ENCODE measurements at places on chromosomes 6 and 20. TPM values are rescaled to one million over a fixed set of nuclear protein-coding genes. Genes with fewer than 3 reads are reported as not detected.

Gene NT5E
- total RNA-seq: 4.3 TPM

DNA sequence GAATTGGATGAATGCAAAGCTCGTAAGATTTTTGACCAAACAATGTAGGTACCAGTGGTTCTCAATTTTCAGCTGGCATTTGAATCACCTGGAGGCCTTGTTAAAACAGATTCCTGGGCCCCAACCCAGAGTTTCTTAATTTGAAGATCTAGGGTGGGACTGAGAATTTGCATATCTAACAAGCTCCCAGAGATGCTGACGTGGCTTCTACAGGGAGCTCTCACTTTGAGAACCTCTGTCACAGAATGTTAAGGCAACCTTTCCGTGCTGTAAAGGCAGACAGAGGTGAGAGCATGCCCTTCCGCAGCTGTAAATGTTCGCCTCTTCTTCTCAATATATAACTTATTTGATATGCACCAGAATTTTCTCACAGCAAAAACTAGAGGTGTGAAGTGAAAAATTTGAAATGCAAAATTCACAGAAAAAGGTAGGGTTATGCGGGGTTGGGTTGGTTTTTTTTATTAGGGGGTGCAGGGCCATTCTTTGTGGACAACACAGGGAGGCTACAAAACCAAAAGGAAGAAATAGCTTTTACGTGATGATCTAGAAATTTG lies 69.4 kb downstream of the BMP2 start:
- peaks cover 34% of the 10 kb centered on the region for H3K27me3 ChIP-seq
- no peaks in the 10 kb centered on the region for H3K36me3 ChIP-seq
- no peak overlapping the region for H3K27ac ChIP-seq
- no peaks in the 10 kb centered on the region for H3K4me1 ChIP-seq
- no peak overlapping the region for H3K4me3 ChIP-seq
- no peak for DNase-seq

DNA sequence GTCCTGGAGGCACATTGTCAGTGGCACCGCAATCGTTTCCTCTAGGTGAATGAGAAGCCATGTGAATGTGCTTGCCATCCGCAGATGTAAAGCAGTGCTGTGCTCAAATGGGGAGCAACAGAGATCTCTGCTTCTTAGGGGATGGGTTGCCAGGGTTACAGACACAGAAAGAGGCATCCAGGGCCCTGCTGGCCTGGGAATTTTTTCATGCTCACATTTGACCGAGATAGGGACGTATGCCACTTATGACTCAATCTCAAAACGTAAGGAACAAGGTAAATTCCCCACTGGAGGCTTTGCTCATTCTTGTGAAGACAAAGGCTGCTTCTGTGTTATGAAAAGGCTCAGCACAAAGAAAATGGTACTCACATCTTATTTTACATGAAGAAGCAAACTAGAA lies 11.0 kb downstream of the C6orf118 start:
- H3K27me3 ChIP-seq: peaks cover 13% of the 10 kb centered on the region
- DNase-seq: no peak
- no peaks in the 10 kb centered on the region for H3K4me1 ChIP-seq

Gene OXT
- total RNA-seq: not detected

GRCh38 chr20:38987777-38988176 lies 25.6 kb downstream of the DHX35 start:
- H3K27ac ChIP-seq: no peak overlapping the region
- no peaks in the 10 kb centered on the region for H3K27me3 ChIP-seq
- DNase-seq: no peak
- H3K4me1 ChIP-seq: peaks cover 38% of the 10 kb centered on the region
- no peak overlapping the region for H3K4me3 ChIP-seq

DNA sequence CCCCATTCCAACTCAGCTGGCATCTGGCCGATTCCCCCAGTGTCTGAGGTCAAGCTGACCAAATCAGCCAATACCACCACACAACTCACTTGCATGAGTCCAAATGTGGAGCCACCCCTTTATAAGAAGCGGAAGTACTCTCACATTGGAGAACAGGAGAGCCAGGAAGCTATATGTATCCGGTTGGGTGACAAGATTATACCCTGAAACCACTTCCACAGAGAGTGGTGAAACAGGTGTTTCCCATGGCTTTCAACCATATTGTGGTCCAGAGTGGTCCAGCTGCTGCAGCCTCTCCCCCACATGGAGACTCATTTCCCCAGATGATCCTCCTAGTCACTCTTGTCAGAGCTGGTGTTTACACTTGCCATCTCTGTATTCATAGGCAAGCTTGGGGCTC lies 24.0 kb upstream of the SERINC1 start:
- no peak overlapping the region for H3K27ac ChIP-seq
- H3K4me1 ChIP-seq: peaks cover 2% of the 10 kb centered on the region
- H3K27me3 ChIP-seq: no peaks in the 10 kb centered on the region
- no peak for DNase-seq
- no peak overlapping the region for H3K4me3 ChIP-seq

Gene RSPO3
- 0.27 TPM for total RNA-seq

Gene DYNLT2
- 0.66 TPM for total RNA-seq

Gene ANGPT4
- 0.05 TPM for total RNA-seq

DNA sequence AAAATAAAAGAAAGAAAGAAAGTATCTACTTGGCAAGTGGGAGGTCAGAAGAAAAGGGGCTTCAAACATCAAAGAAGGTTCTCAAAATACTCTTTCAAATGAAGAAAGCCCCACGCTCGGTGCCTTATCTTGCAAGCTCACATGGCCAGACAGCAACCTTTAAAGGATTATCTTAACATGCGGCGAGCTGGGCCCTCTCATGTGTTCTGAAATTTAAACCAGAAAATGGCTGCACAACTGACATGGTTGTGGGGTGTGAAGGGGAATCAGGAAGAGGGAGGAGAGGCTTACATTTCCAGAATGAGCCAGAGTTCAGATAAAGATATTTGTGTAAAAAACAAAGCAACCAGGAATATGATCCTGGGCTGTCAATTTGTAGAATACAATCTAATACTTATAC lies 363.1 kb downstream of the PRKN start:
- no peak for DNase-seq
- no peaks in the 10 kb centered on the region for H3K36me3 ChIP-seq
- H3K4me1 ChIP-seq: peaks cover 31% of the 10 kb centered on the region
- H3K27me3 ChIP-seq: no peaks in the 10 kb centered on the region

GRCh38 chr20:7301807-7302206 lies 534.3 kb downstream of the BMP2 start:
- H3K27me3 ChIP-seq: no peaks in the 10 kb centered on the region
- no peak for DNase-seq
- H3K36me3 ChIP-seq: no peaks in the 10 kb centered on the region
- H3K4me1 ChIP-seq: no peaks in the 10 kb centered on the region

GRCh38 chr6:43772681-43773049 lies 2.7 kb downstream of the VEGFA start:
- peak overlapping the region; percentile 95 for H3K4me3 ChIP-seq
- no peaks in the 10 kb centered on the region for H3K27me3 ChIP-seq
- peak overlapping the region; percentile 98 for H3K27ac ChIP-seq
- no peak for DNase-seq
- H3K36me3 ChIP-seq: peaks cover 28% of the 10 kb centered on the region
- H3K4me1 ChIP-seq: peaks cover 96% of the 10 kb centered on the region

- H3K36me3 ChIP-seq: peaks cover 9% of the 10 kb centered on the region
- H3K27ac ChIP-seq: no peak overlapping the region
- H3K4me3 ChIP-seq: no peak overlapping the region
- no peaks in the 10 kb centered on the region for H3K4me1 ChIP-seq
These were observed 8.9 kb upstream of the RBCK1 start for GRCh38 chr20:399182-399707.

- peaks cover 12% of the 10 kb centered on the region for H3K36me3 ChIP-seq
- H3K27me3 ChIP-seq: peaks cover 6% of the 10 kb centered on the region
- H3K27ac ChIP-seq: no peak overlapping the region
- no peak overlapping the region for H3K4me3 ChIP-seq
These were observed 59.5 kb downstream of the PRND start for GRCh38 chr20:4781211-4781610.

- no peaks in the 10 kb centered on the region for H3K27me3 ChIP-seq
- no peak overlapping the region for H3K4me3 ChIP-seq
- DNase-seq: no peak
- no peak overlapping the region for H3K27ac ChIP-seq
- H3K36me3 ChIP-seq: no peaks in the 10 kb centered on the region
These were observed 432.6 kb downstream of the MMUT start for GRCh38 chr6:49030251-49031020.

GRCh38 chr6:286681-287488 lies 5.4 kb upstream of the DUSP22 start:
- no peak overlapping the region for H3K27ac ChIP-seq
- peaks cover 8% of the 10 kb centered on the region for H3K4me1 ChIP-seq
- peaks cover 20% of the 10 kb centered on the region for H3K27me3 ChIP-seq
- no peaks in the 10 kb centered on the region for H3K36me3 ChIP-seq

DNA sequence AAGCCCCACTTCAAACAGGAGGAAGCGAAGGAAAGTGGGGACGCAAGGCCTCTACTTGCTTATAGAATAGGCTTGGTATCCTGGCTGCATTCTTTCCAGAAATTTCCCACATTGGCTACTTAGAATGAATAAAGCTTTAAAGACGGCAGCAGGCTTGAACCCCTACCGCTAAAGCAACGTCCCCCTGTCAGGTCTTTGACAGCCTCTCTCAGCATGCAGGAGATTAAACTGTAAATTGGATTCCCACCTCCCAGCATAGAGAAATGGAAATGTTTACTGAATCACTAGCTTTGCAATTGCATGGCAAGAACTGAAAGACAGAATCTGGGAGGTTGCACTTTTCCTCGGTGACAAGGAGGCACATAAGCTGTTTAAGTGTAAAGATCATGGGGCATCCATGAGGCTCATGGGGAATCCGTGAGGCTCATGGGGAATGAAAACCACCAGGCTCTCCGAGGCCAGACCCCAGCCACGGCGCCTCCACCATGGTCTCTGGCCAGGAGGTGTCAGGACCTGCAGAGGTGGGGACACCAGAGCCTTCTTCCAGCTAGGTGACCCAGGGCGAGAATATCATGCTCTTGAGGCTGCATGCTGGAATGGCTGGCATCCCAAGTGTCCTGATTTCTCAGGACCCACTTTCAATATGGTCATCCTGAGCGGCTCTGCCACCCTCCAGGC lies 10.3 kb downstream of the LEMD2 start:
- H3K4me1 ChIP-seq: peaks cover 31% of the 10 kb centered on the region
- H3K27ac ChIP-seq: no peak overlapping the region
- H3K27me3 ChIP-seq: no peaks in the 10 kb centered on the region
- no peak overlapping the region for H3K4me3 ChIP-seq
- H3K36me3 ChIP-seq: peaks cover 93% of the 10 kb centered on the region

DNA sequence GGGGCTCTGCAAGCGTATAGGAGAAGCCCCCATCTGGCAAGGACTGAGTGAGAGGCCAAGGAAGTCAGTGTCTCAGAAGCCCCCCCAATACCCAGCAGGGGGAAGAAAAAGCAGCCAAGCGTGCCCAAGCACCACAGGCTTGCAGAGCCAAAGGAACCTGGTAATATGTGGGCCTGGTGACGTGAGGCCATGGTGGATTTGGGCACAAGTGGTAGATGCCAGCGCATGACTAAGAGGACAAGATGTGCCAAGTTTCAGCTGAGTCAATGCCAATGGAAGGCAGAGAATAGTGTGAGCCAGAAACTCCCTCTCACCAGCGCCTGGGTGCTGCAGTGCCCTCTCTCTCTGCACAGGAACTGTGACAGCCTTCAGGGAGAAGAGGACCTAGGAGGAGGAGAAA lies 110.0 kb downstream of the QRSL1 start:
- no peak overlapping the region for H3K4me3 ChIP-seq
- H3K4me1 ChIP-seq: peaks cover 10% of the 10 kb centered on the region
- H3K36me3 ChIP-seq: no peaks in the 10 kb centered on the region

Gene MAP3K5
- 44.1 TPM for total RNA-seq

Gene PRICKLE4
- total RNA-seq: 0.88 TPM

DNA sequence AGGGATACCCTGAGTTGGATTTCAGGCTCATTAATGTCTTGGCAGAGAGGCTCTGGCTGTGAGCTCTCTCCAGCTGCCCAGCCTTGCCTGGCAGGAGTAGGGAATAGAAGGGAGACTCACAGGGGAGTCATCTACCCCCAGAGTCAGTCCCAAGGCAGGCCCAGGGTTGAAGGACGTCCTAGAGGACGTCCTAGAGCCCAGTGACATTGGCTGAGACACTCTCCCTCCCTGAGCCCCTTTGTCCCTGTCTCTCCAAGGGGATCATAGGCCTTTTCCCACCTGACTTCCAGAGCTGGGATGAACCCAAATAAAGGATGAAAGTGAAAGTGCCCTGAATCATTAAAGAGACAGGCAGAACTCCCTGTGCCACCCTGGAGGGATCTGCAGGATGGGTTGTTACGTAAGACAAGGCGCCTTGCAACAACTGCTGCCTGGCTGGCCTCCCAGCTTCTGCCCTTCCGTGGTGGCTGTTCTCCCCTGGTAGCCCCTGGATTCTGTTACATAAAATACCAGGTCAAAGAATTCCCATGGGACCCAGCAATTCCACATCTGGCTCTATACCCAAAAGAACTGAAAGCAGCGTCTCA lies 53.6 kb upstream of the SIRPA start:
- DNase-seq: no peak
- H3K36me3 ChIP-seq: no peaks in the 10 kb centered on the region
- H3K4me3 ChIP-seq: no peak overlapping the region
- no peak overlapping the region for H3K27ac ChIP-seq
- peaks cover 6% of the 10 kb centered on the region for H3K4me1 ChIP-seq

DNA sequence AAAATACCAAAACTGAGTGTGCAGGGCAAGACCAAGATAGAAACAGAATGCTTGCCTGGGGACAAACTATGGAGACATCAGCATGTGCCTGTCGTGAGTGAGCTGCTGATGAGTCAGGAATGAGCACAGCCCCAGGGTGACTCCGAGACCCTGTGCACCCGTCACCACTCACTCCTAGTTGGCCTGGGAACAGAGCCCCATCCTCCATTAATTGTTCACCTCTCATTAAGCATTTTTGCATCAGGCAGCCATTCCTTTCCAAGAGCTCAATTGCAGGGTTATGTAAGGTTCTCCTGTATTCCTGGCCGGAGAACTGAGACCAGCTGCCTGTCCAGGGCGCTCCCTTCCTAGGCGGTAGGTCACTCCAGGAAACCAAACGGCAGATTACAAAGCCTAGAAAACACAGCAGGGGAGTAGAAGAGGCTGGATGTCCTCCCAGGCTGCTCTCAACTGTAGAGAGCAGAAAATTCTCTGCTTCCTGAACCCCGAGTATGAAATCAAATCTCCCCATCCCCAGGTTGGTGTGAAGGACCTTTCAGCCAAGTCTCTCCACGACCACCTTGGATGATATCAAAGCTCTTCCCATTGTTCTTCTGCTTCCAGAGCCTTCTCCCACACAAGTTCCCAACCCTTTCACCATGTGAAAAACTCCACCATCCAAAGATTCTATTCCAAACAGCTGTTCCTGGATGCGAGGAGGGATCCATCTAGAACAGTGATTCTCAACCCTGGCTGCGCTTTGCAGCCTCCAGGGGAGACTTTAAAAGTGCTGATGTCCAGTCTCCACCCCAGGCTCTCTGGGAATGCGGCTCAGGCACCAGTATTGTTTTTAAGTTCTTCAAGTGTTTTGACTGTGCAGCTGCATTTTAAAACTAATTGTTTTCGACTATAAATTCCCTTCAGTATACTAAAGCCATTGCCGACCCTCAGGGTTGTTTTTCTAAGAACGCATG lies 532.6 kb upstream of the JARID2 start:
- DNase-seq: peak; percentile 52
- no peaks in the 10 kb centered on the region for H3K27me3 ChIP-seq
- H3K27ac ChIP-seq: peak overlapping the region; percentile 61
- H3K4me1 ChIP-seq: peaks cover 38% of the 10 kb centered on the region
- no peak overlapping the region for H3K4me3 ChIP-seq
- H3K36me3 ChIP-seq: no peaks in the 10 kb centered on the region
